Activated naive CD4-positive, alpha-beta T cell treated with anti-CD3 and anti-CD28 coated beads for 36 hours (primary cell): ENCODE measurements at places on chromosomes 11 and 22. TPM values are rescaled to one million over a fixed set of nuclear protein-coding genes. Genes with fewer than 3 reads are reported as not detected.

- no peak for DNase-seq
These were observed 7.7 kb upstream of the UBASH3B start for GRCh38 chr11:122647736-122648275.

Gene APOBEC3G
- 24.1 TPM for total RNA-seq

GRCh38 chr11:44316659-44317240, 6.8 kb upstream of the ALX4 start:
- no peak for DNase-seq

GRCh38 chr11:12702999-12703453, 28.8 kb downstream of the TEAD1 start:
- DNase-seq: no peak

DNA sequence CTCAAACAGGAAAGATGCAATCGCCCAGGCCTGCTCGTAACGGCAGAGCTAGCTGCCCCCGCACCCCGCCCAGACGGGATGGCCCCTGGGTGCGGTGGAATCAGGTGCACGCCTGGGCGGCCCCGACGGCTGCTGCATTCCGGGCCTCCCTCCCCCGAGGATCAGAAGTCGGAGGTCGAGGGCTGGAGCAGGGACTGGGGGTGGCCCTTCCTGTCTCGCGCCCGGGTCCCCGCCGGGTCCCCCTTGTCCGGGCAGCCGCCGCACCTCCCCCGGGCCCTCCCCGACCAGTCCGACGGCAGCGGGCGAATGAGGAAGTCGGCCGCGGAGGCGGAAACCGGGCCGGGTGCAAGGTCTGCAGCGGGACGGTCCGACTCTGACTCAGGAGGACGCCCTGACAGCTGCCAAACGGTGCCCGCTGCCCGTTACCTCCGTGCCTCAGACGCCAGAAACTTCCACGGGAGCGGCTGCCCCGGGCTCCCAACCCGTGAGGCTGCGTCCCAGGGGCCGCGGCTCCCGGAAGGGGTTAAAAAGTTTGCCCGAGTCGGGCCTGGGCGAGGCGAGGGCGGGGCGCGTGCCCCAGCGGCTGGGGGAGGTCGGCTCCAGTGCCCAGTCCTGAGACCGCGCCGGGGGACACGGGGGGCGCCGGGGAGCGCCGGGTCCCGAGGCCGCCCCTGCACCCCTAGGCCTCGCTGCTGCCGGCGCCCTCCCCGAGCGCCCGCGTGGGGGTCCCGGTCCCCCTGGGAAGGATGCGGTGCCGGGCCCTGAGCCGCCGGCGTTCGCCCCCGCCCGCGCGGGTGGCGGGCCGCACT, 663 bp downstream of the MYH9 start:
- DNase-seq: peak; percentile 82

Gene MISFA
- 1.0 TPM for total RNA-seq

Gene FGF3
- total RNA-seq: not detected

- DNase-seq: peak; percentile 52
These were observed 37.9 kb upstream of the NUP160 start for GRCh38 chr11:47886096-47886495.

Gene GRM5
- total RNA-seq: not detected

GRCh38 chr11:70423523-70424505, 25.5 kb downstream of the CTTN start:
- DNase-seq: no peak

- DNase-seq: no peak
These were observed 509 bp upstream of the PRRG4 start for GRCh38 chr11:32829157-32829679.

- no peak for DNase-seq
These were observed 6.0 kb downstream of the SYCE3 start for GRCh38 chr22:50556703-50557102.

GRCh38 chr11:110513259-110513801, 83.6 kb downstream of the FDX1 start:
- DNase-seq: no peak

Gene LTBP3
- total RNA-seq: 39.7 TPM

DNA sequence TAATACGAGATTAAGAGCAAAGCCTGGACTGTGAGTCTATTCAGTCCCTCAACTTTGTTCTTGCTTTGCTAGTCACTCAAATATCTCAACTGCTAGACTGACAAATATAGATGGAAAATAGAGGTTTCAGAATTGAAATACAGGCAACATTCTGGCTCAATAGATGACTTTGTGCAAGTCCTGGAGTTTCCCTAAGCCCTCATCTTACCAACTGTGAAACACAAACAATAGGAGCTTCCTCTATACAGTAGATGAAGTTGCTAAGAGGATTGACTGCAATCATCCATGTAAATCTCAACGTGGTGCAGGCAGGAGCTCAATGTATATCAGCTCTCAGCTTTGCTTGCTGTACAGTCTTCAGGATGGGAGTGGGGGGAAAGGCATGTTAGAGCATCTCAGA, 6.2 kb upstream of the MPEG1 start:
- DNase-seq: no peak

Gene WNT7B
- not detected for total RNA-seq

- no peak for DNase-seq
These were observed 104.6 kb upstream of the SORL1-AS1 start for GRCh38 chr11:121557348-121557747.

DNA sequence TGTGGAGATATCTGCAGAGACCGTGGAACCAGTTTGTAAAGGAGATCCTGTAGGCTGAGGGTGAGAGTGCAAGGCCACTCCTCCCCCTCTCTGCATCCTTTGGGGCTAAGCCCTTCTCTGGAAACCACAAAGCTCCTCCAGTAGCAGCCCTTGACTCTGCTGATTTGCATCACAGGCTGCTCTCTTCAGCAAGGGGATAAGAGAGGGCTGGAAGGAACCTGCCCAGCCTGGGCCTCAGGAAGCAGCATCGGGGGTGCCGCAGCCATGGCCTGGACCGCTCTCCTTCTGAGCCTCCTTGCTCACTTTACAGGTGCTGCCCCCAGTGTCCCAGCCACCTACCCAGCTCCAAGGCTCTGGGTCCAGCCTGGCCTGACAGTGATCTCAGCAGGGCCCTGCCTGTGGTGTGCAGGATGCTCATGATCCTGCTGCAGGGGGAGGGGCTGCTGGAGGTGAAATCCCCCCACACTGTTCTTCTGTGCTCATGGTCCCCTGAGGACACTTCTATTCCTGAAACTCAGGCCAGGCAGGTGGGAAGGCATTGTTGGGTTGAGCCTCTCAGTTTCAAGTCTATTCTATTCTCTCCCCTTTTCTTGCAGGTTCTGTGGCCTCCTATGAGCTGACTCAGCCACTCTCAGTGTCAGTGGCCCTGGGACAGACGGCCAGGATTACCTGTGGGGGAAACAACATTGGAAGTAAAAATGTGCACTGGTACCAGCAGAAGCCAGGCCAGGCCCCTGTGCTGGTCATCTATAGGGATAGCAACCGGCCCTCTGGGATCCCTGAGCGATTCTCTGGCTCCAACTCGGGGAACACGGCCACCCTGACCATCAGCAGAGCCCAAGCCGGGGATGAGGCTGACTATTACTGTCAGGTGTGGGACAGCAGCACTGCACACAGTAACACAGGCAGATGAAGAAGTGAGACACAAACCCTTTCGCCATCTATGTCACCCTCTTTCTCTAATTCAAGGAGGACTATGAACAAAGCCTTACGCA, 68.5 kb upstream of the IGLL5 start:
- peak; percentile 37 for DNase-seq

GRCh38 chr22:48757581-48757980, 1070.1 kb downstream of the BRD1 start:
- DNase-seq: no peak

Gene SYNGR1
- 0.29 TPM for total RNA-seq

DNA sequence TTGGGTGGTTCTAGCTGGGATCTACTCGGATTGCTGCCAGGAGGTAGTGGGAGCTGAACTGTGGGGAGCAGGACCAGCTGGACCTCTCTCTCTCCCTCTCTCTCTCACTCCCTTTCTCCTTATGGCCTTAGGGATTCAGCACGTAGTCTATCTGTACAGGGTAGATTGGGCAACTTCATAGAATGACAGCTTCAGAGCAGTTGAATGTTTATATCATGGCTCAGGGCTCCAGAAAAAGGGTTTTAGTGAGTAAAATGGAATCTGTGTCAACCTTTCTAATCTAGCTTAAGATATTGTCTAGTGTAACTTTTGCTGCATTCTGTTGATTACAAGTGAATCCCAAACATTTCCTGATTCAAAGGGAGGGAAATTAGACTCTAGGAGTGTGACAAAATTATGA, 127.7 kb upstream of the PDGFD start:
- no peak for DNase-seq

Gene LINC01488
- total RNA-seq: not detected

Gene VWA5A
- 9.7 TPM for total RNA-seq

- DNase-seq: no peak
These were observed 23.9 kb upstream of the LYVE1 start for GRCh38 chr11:10592331-10592730.

GRCh38 chr11:17748044-17748443, 13.5 kb downstream of the KCNC1 start:
- DNase-seq: no peak

GRCh38 chr22:41891407-41891806, 23.5 kb downstream of the SHISA8 start:
- no peak for DNase-seq

- DNase-seq: no peak
These were observed 102.4 kb upstream of the FSHB start for GRCh38 chr11:30128269-30128932.

DNA sequence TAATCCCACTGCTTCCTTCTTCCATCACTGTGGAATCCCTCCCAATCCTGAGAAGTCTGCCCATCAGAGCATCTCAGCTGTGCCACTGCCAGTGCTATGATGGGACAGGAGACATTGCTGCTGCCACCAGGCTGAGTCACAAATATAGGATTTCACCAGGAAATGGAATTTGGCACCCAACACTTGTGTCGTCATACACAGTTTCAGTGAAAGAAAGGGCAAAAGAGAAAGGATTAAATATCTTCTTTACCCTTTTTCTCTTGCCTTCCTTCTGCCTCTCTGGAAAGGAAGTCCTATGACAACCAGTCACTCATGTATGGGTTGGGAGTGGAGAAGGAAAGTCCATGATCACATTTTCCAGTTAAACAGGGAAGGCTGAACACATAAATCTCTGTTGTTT, 133.4 kb downstream of the SPON1 start:
- DNase-seq: no peak

DNA sequence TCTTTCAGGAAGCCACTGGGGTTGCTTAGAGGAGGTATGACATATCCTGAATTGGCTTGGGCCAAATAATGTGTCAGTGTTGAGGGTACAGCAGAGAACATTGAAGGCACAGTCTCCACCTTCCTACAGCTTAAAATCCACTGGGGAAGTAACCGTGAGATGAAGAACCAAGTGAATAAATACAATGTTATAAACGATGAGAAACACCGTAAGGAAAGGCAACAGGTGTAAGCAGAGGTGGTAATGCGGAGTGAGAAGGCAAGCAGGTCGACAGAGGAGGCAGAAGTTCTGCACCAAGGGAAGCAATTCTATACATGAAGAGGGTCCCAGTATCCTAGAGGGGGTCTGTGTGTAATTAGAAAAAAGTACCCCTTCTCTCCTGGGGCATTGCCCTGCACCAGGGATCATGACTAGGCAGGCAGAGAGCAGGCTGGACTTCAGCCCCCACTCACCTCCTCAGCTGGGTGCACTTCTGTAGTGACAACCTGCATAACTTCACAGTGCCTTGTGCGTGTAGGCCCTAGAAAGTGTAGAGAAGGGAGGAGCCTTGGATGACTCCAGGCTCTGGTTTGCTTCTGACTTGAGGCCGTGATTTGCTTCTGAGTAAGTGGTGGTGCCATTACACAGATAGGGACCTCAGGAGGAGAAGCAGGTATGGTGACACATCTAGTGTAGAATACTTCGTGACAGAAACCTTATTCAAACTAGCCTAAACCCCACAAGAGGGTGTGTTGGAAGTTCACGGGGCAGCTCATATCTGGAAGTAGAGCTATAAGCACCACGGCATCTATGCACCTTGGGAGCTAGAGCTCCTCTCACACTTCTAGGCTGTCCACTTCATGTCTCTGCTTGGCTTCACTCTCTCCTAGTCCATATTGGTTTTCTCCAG, 4.9 kb downstream of the MYOD1 start:
- no peak for DNase-seq
